ENCODE measurements at places on chromosomes 3 and 15.

- DNase-seq = peak; percentile 11
Observed at GRCh38 chr3:40780925-40781406, 256.2 kb downstream of the ZNF621 start.

DNA sequence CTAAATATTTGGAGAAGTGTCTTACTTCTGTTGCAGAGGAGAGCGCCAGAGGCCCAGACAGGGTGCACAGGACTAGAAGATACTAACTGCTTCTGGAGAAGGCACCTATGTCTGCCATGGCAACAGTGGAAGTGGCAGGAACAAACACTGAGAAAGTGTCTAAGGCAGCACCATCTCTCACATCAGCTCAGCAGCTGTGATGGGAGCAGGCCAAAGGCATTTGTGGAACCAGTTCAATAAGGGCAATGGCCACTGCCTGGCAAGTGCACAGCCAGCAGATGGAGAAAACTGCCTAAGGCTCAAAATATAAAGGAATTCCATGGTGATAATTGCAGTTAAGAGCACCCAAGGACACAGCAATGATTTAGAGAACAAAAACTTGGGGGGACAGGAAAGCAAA, 563.0 kb upstream of the CCDC54 start:
- peak; percentile 58 for DNase-seq

DNA sequence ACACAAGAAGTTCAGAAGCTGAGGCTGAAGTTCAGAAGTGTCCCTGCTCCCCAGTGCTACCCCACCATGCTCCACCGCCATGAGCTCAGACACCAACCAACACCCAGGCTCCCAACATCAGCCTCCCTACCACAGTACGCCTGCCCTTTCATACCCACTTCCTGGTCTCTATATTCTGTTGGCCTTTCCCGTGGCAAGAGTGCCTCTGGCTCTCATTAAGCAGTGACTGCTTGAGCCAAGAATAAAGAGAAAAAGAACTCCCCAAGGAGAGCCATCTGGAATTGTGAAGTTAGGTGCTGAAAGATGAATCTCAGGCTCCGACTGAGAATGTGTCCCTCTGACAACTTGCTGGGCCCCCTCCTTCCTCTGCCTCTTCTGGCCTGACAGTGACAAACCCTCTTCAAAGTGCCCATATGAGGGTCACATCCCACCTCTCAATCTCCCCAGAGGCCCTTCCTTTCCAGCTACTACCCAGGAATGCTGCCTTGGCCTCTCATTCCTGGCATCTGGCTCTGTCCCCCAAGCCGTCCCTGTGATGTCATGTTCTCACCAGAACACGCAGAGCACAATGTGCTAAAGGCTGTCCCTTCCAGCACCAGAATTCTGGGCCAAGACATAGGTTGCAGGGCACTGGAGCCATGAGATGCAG, 306.8 kb downstream of the NTRK3 start:
- DNase-seq = no peak

DNA sequence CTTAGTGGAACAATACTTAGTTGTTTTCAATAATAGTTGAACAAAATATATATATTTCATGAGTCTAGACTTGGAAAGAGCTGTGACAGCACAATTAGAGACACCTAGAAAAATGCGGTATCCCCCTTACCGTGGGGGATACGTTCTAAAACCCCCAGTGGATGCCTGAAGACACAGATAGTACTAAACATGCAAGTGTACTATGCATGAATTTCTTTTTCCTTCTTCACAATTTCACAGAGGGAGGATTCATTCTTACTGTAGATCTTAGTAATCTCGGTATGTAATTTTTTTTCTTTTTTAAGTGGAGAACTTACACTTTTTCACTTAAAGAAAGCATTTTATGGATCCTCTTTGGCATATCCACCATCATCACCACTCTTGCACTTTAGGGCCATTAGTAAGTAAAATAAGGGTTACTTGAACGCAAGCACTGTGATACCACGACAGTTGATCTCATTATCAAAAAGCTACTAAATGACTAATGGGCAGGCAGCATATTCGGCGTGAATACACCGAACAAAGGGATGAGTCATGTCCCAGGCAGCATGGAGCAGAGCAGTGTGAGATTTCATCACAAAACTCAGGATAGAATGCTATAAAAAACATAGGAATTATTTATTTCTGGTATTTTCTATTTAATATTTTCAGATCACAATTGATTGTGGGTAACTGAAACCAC, 72.3 kb upstream of the ZNF280D start:
- DNase-seq = peak; percentile 91

All from fibroblast of the aortic adventitia (primary cell).